ENCODE measurements at places on chromosomes 4 and X.

- DNase-seq: peak; percentile 23
- H3K4me1 ChIP-seq: peaks cover 3% of the 10 kb centered on the region
- peak overlapping the region; percentile 86 for H3K27ac ChIP-seq
- H3K36me3 ChIP-seq: no peaks in the 10 kb centered on the region
- peak overlapping the region; percentile 78 for H3K4me3 ChIP-seq
Measured at GRCh38 chr4:68349279-68349648, 626 bp downstream of the YTHDC1 start.

- H3K36me3 ChIP-seq: no peaks in the 10 kb centered on the region
- H3K27ac ChIP-seq: no peak overlapping the region
- no peaks in the 10 kb centered on the region for H3K27me3 ChIP-seq
- no peak for DNase-seq
- H3K4me3 ChIP-seq: no peak overlapping the region
- H3K4me1 ChIP-seq: no peaks in the 10 kb centered on the region
Measured at GRCh38 chr4:76680952-76681351, 217.0 kb downstream of the SOWAHB start.

DNA sequence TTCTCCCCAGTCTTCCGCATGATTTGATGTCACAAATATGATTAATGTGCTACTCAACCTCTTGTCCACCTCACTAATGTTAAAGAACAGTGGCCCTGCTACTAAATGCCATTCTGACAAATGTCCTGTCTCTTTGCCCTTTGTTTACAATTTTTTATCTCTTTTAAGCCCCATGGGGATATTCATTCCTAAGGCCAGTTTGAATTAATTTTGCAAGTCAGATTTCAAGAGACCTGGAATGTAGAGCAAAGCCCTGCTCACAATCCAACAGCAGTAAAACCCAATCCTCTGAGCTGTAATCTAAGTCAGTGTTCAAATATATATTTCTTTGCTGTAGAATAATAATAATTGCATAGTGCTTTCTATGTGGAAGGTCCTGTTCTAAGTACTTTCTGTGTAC, 81.2 kb downstream of the LDB2 start:
- H3K27me3 ChIP-seq: no peaks in the 10 kb centered on the region
- DNase-seq: no peak
- no peaks in the 10 kb centered on the region for H3K36me3 ChIP-seq
- H3K27ac ChIP-seq: no peak overlapping the region
- H3K4me1 ChIP-seq: no peaks in the 10 kb centered on the region

DNA sequence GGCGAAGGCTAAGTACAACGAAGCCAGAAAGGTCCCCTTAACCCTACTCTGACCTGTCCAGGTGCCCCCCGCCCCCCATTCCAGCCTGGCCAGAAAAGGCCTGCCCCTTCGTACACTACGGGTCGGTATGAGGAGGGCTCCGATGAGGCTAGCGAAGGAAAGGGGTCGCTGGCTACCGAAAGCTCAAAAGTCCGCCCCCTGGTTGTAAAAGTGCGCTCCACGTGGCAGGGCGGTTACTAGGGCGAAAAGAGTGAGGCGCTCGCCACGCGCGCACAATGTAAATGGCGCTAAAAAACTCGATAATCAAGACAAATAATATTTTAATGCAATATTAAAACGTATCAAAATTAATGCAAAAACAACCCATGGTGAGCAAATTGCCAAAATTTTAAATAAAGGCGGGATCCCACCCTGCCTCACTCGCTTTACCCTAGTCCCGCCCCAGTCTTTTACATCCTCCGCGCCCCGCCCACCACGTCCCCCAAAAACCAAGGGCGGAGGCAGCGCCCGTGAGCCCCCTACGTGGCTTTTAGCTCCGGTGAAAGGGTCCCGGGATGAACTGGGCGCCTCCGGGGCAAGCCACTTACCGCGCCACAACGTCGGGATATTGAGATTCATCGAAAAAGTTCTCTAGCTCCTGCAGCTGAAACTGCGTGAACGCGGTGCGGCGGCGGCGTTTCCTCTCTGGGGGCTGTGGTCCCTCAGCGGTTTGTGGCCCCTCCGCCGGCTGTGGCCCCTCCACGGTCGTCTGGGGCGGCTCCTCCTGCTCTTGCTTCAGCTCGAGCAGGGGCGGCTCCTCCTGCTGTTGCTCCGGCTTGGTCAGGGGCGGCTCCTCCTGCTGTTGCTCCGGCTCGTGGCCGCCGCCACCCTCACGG, 929 bp downstream of the ESX1 start:
- H3K4me3 ChIP-seq: no peak overlapping the region
- H3K27me3 ChIP-seq: peaks cover 46% of the 10 kb centered on the region
- no peak overlapping the region for H3K27ac ChIP-seq
- H3K36me3 ChIP-seq: no peaks in the 10 kb centered on the region
- no peak for DNase-seq
- no peaks in the 10 kb centered on the region for H3K4me1 ChIP-seq

GRCh38 chrX:45598861-45599260, 398.2 kb upstream of the DIPK2B start:
- no peak overlapping the region for H3K4me3 ChIP-seq
- no peak overlapping the region for H3K27ac ChIP-seq
- H3K27me3 ChIP-seq: peaks cover 2% of the 10 kb centered on the region
- peaks cover 3% of the 10 kb centered on the region for H3K4me1 ChIP-seq
- peak; percentile 74 for DNase-seq
- no peaks in the 10 kb centered on the region for H3K36me3 ChIP-seq

- no peak overlapping the region for H3K27ac ChIP-seq
- H3K36me3 ChIP-seq: no peaks in the 10 kb centered on the region
- no peaks in the 10 kb centered on the region for H3K4me1 ChIP-seq
- H3K27me3 ChIP-seq: no peaks in the 10 kb centered on the region
- DNase-seq: no peak
Measured at GRCh38 chr4:36349938-36350549, 68.6 kb downstream of the DTHD1 start.

- DNase-seq: peak; percentile 35
- H3K4me1 ChIP-seq: no peaks in the 10 kb centered on the region
Measured at GRCh38 chr4:161929956-161930355, 233.8 kb downstream of the FSTL5 start.

DNA sequence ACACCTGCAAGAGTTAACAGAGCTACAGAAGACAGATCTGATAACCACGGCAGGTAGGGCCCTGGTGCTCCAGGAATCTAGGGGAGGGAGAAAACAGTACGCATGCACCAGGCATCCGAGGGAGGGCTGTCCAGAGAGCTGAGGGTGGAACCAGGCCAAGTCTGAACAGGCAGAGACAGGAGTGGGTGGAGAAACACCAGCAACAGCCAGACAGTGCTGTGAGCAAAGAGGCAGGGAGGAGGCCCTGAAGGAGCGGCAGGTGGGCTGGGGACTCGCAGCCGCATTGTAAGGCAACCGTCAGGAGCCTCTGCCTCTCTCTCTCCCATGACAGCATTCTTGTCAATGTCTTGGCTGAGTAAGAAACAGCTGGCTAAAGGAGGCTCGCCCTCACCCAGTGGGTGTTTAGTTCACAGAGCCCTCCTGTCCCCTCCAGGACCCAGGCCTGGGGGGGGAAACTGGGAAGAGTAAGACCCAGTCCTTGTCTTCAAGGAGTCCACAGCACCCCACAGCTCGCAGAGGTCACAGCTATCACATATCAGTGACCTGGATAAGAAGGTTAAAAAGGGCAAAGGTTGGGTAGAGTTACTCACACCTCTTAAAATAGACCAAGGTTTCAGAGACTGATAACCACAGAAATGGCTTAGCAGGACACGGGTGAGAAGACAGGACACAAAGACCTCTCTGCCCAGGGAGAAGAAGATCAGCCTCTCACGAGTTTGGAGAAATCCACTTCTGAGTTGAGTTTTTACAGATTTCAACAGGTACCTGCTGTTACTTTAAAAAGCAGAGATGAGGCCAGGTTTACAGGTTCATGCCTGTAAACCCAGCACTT, 10.5 kb downstream of the ACSL1 start:
- DNase-seq: peak; percentile 74
- H3K27ac ChIP-seq: no peak overlapping the region
- H3K36me3 ChIP-seq: no peaks in the 10 kb centered on the region

GRCh38 chr4:151858356-151858755, 97.5 kb upstream of the GATB start:
- H3K27ac ChIP-seq: no peak overlapping the region
- no peaks in the 10 kb centered on the region for H3K36me3 ChIP-seq
- no peak overlapping the region for H3K4me3 ChIP-seq
- H3K4me1 ChIP-seq: no peaks in the 10 kb centered on the region
- DNase-seq: no peak

- no peak for DNase-seq
- H3K27me3 ChIP-seq: no peaks in the 10 kb centered on the region
- H3K27ac ChIP-seq: no peak overlapping the region
- H3K4me3 ChIP-seq: no peak overlapping the region
Measured at GRCh38 chr4:24809376-24809775, 14.0 kb downstream of the SOD3 start.

Measured in IMR-90 (cell line).